ENCODE measurements at places on chromosomes 12 and 14.
A peak's percentile ranks its signal among the peaks of the same experiment; 100 is the strongest.

DNA sequence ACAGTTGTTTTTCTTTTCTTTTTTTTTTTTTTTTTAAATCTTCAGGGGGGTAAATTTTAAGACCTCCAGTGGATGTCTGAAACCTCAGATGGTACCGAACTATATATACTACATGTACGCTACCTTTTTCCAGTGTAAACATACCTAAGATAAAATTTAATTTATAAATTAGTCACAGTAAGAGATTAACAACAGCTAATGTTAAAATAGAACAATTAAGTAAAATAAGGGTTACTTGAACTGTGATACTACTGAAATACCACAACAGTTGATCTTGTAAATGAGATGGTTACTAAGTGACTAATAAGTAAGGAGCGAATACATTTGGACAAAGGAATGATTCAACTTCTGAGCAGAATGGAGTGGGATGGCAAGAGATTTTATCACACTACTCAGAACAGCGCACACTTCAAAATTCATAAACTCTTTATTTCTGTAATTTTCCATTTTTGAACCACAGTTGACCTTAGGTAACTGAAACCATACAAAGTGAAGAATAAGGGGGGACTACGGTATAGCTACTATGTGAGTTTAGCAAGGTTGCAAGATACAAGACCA, 80.5 kb upstream of the PCED1B start:
- no peak for DNase-seq

DNA sequence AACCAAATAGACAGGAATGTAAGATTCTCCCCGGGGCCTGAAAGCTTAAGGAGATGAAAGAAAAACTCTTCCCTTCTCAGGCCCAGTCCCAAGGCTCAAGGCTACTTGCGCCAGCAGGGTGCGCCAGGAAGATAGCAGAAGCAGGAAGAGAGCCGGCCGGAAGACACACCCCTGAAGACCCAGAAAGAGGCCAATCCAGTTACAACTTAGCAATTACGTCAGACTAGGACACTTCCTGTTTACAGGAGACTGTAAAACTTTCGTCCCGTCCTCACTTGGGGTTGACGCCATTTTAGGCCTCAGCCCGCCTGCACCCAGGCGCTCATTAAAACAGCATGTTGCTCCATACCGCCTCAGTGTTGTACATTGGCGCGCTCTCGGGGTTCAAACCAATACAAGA, 9.4 kb downstream of the COX16 start:
- no peak for DNase-seq

- DNase-seq = no peak
These were observed 80.7 kb upstream of the NUDT4 start for GRCh38 chr12:93297032-93297431.

DNA sequence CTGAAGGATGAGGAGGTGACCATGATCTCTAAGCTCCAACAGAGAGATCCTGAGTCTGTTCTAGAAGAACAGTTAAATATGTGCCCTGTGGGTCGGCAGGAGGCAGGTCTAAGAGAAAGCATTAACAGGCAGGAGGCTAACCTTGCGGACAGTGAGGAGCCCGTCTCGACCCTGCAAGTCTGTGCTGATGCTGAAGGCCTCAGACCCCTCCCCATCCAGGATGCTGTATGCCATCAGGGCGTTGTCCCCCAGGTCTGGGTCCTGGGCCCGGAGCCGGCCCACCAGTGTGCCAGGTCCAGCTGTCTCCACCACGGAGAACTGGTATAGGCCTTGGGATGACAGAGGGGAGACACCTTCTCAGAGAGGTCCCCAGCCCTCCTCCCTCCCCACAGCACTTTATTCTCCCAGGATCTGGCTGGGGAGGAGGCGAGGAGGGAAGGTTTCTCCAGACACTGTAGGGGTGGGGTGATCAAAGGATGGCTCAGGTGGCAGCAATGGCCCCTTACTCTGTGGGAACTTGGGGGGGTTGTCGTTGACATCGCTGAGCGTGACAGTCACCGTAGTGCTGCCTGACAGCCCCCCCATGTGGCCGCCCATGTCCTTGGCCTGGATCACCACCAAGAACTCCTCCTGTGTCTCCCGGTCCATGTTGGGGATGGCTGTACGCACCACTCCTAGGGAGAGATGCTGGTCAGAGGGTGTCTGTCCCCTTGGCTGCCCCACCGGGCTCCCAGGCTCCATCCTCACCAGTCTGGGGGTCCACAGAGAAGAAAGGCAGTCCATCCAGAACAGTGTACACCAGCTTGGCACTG, 3.1 kb downstream of the CDH24 start:
- no peak for DNase-seq

- no peak for DNase-seq
These were observed 49.0 kb upstream of the STON2 start for GRCh38 chr14:81449114-81449513.

DNA sequence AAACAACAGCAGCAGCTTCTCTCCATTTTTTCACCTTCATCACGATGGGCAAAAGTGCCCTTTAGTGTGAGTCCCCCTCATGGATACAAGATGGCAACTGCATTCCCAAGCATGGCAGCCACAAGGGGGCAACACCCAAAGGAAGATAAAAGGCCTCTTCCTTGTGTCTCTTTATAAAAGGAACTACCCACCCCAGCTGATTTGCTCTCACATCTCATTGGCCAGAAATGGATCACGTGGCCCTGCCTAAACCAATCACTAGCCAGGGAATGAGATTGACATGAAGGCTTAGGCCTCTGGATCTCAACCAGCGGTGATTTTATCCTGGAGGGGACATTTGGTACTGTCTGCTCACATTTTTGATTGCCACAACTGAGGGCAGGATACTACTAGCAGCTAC, 21.9 kb upstream of the IFT81 start:
- DNase-seq = no peak

- DNase-seq = no peak
These were observed 78.7 kb downstream of the STXBP6 start for GRCh38 chr14:24971255-24971654.

- DNase-seq = peak; percentile 81
These were observed 121.2 kb upstream of the LRIG3 start for GRCh38 chr12:59041241-59042121.

- peak; percentile 81 for DNase-seq
These were observed 185.3 kb upstream of the BCL2L14 start for GRCh38 chr12:11885261-11886038.

DNA sequence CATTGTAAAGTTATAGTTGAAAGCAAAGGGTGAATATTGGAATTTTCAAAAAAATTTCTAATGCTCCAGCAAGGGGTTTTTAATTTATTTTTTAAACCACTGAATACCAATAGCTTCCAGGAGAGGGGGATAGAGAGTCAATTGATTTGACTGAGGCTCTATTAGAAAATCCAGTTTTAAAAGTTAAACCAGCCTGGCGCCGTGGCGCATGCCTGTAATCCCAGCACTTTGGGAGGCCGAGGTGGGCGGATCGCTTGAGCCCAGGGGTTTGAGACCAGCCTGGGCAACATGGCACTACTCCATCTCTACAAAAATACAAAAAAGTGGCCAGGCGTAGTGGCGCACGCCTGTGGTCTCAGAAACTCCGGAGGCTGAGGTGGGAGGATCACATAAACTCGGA, 150.1 kb downstream of the SLC38A4 start:
- DNase-seq = no peak

DNA sequence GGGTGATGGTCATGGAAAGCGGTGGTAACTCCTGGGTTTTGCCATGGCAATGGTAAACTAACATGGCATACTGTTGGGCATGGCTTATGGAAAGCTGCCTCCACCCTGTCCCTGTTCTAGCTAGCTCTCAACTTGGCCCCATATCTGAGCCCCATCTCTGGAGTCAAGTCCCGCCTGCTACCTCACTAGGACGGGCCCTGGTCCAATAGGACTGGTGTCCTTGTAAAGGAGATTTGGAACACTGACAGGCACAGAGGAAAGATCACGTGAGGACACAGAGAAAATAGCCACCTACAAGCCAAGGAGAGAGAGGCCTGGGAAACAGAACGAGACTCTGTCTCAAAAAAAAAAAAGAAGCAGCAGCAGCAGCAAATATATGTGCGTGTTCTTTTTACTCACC, 59.8 kb downstream of the RNFT2 start:
- no peak for DNase-seq

DNA sequence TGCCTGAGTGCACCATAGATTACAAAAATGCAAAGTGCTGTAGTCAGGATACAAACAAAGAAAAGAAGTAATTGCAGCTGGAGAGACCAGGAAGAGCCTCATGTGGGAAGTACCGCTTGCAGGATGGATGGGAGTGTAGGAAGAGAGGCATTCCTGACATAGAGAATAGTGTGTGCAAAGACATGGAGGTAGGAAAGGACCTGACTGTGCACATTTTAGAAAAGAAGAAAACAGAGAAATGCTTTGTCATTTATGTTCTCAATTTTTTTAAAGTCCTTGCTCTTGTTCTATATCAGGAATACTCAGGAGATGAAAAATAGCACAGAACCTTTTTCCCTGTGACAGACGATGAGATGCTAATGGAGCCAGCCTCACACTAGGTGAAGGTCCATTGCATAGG, 358.7 kb upstream of the TMPO start:
- no peak for DNase-seq

GRCh38 chr14:68182492-68182891, 362.9 kb downstream of the RAD51B start:
- DNase-seq = no peak

DNA sequence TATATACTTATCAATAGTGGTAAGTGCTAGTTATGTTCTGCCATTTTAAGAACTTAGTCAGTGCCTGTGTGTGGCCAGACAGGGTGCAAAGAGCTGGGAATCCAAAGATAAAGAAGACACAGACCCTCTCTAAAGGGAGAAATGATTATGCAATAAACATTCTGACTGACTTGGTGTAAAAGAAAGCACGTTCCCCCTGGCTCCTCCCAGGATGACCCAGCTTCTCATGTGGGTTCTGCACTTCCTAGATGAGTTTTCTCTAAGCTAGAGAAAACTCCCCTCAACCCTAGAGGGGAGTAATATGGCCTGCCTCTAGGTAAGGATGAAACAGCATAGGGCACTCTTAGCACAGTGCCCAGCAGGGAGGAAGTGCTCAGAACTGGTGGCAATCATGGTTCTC, 231.2 kb downstream of the VRK1 start:
- DNase-seq = no peak

DNA sequence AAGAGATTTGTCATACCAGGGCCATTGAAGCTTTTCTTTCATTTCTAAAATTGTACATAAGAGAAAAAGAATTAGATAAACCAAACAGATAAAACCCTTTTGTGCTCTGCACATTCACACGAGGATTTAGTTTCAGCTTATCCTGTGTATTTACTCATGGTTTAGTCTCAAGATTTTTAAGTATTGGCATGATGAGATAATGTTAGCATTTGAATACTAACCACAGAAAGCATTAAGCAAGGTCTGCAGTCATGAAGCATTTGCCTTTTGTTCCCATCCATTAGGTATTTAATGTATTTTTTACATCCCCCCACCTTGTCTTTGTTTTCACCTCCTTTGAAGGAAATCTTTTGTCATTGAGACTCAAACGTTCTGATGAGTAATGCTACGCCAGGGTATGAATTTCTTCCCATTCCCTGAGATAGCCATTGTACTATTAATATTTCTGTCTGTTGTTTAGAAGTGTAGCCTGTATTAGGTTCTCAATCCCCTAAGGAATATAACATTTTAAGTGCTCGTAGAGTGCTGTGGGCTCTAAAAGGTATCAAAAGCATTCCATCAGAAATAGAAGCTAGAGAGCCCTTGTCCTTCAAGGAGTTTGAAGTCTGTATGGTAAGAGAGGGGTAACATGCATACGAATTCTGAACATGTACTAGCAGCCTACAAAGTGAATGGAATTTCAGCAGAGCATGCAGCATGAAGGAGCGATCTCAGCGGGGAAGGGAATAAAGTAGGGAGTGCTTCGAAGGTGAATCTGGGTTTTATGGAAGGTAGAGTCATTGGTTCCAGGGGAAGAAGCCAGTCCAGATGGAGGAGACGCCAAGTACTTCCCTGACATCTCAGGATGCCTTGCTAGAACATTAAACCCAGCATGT, 22.3 kb downstream of the CRADD start:
- DNase-seq = no peak

DNA sequence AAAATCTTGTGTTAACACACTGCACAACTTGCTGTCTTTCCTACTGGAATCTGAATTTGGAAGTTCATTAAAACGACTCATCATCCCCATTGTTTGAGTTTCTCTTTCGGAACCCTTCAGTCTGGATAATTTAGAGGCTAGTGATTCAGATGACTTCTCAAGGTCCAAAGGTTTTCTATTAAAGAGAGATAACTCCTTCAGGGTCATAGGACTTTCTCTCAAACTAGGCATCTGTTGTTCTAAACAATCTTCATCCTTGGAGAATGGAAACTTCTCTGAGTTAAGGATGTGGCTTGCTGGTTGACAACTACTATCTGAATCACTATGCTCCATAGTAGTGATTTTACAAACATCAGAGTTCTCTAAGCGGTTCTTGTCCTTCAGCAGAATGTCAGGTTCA, 4.4 kb downstream of the MLH3 start:
- no peak for DNase-seq

- DNase-seq = no peak
These were observed 47.6 kb upstream of the PSMA6 start for GRCh38 chr14:35244542-35244941.

- no peak for DNase-seq
These were observed 23.8 kb upstream of the STK38L start for GRCh38 chr12:27220055-27220987.

DNA sequence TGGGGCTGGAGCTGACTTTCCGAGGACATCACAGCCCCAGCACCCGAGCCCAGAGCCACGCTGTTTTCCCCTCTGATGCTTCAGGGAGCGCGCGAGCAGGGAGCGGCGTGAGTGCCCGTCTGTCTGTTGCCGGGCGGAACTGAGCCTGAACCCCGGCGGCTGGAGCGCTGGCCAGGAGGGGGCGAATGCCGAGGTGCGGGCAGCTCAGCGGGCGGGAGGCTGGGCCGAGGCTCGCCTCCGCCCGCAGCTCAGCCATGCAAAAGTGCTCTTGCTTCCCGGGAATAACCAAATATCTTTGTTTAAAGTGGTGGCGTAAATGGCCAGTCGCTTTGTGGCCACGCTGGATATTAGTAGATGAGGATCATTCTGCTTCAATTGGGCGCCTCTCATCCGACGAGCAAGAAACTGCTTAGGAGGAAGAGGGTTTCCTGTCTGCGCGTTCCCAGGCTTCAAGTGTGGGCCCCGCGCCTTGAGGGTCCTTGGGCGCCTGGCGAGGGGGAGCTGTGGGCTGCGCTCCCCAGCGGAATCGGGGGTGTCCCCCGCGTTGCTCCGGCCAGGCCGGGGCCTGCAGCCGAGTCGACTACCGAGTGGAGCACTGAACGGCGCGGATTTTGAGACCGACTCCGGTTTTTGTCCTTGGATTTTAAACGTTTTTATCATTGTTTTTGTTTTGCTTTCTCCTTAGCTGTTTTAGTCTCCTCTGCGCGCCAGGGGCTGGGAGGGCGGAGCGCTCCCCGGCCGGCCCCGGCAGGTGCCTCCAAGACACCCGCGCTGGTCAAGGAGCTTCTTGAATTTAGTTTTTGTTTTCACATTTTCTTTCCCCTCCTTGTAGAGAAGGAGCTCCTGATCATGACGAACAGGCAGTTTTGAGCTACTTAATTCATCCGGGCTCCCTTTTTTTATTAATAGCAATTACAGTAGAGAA, 831 bp upstream of the NKX2-1 start:
- no peak for DNase-seq
